DND-41 (cell line): ENCODE measurements at places on chromosomes 6 and 20.
A peak's percentile ranks its signal among the peaks of the same experiment; 100 is the strongest.

DNA sequence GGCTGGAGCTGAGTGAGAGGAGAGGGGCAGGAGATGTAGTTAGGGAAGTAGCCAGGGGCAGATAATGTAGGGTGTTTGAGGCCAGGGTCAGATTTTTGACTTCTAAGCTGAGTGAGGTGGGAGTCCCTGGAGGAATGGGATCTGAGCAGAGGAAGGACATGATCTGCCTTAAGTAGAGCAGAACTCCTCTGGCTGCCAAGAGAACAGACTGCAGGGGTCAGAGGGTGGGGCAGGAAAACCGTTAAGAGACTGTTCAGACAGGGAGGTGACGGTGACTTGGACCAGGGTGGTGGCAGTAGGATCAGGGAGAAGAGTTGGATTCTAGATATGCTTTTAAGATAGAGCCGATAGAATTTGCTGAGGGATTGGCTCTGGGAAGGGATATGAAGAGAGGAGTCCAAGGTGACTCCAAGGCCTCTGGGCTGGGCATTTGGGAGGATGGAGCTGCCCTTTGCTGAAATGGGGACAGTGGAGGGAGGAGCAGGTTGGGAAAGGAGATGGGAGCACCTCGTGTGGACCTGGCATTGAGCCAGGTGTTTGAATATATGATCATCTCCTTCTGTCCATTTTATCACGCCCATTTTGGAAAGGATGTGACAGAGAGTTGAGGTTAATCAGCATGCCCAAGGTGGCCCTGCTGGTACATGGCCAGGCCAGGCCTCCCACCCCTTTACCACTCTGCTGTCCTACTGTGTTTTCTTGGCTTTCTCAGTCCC is 18.8 kb downstream of the EYA2 start:
- H3K27ac ChIP-seq = no peak overlapping the region
- no peak overlapping the region for H3K4me3 ChIP-seq
- no peaks in the 10 kb centered on the region for H3K4me1 ChIP-seq
- H3K36me3 ChIP-seq = no peaks in the 10 kb centered on the region
- no peaks in the 10 kb centered on the region for H3K27me3 ChIP-seq
- DNase-seq = no peak

DNA sequence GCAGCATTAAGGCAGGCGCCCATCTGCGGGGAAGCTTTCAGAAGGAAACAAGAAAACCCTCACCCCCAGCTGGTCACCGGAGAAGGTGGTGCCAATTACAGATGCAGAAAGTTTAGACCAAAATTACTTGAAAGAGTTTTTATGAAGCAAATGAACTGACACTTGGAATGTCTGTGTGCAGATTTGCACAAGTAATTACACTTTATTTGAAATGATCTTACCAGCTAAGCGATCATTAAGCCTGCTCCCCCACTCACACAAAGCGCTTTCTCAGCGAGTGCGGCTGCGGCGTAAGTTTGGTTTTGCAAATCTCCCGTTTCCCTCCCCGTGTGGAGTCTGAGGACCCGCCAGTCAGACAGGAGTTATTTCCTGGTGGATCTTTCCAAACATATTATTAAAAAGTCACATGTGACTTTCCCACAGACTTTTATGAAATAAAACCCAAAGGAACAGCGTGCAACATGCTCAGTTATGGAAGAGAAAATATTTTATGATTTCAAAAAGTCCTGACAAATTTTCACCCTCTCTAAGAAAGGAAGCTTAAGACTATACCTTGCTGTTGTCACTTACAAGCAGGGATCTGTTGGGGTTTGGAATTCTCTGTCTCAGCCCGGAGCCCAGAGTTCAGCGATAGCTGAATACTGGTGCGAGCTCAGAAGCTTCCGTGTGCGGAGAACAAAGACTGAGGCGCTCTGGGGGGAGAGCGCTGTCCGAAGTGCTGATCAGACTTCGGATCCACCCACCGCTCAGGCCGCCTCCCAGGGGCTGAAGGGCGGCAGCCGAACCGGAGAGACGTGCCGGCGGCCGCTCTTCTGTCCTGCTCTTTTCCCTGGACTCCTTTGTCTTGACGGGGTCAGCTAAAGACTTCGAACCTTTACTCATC is 2.7 kb upstream of the MYT1 start:
- peaks cover 5% of the 10 kb centered on the region for H3K27me3 ChIP-seq
- no peak overlapping the region for H3K4me3 ChIP-seq
- peak; percentile 43 for DNase-seq
- no peaks in the 10 kb centered on the region for H3K4me1 ChIP-seq

DNA sequence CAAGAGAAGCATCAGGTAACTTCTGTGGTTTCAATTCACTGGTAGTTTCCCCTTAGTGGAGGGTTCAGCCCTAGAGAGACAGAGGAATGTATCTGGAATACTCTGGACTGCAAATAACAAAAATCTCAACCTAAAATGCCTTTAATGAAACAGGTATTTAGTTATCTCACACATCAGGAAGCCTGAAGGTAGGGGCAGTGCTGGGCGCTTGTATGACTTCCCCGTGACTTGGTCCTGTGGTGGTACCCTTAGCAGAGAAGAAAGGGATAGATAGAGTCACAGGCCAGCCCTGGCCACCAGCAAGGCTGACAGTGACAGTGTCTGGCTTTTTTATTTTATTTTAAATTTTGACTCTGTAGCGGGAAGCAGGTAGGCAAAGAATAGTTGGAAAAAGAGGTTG is 14.9 kb downstream of the LRRC1 start:
- peaks cover 4% of the 10 kb centered on the region; the same call in 1 of the 2 replicates for H3K36me3 ChIP-seq
- H3K27me3 ChIP-seq = no peaks in the 10 kb centered on the region
- no peak overlapping the region for H3K4me3 ChIP-seq
- peaks cover 13% of the 10 kb centered on the region for H3K4me1 ChIP-seq
- no peak for DNase-seq
- no peak overlapping the region for H3K27ac ChIP-seq

- no peaks in the 10 kb centered on the region for H3K4me1 ChIP-seq
- no peaks in the 10 kb centered on the region for H3K36me3 ChIP-seq
- H3K4me3 ChIP-seq = no peak overlapping the region
- DNase-seq = peak; percentile 33
Measured at GRCh38 chr20:58131551-58132142, 96.8 kb downstream of the ANKRD60 start.

GRCh38 chr6:136608991-136609390 is 58.8 kb upstream of the MAP7 start:
- no peaks in the 10 kb centered on the region for H3K4me1 ChIP-seq
- H3K4me3 ChIP-seq = no peak overlapping the region
- peaks cover 3% of the 10 kb centered on the region for H3K27me3 ChIP-seq
- H3K27ac ChIP-seq = no peak overlapping the region
- DNase-seq = no peak
- no peaks in the 10 kb centered on the region for H3K36me3 ChIP-seq

GRCh38 chr20:8020314-8021079 is 936 bp upstream of the TMX4 start:
- H3K4me1 ChIP-seq = peaks cover 35% of the 10 kb centered on the region
- H3K27ac ChIP-seq = peak overlapping the region; percentile 81; the same call in 1 of the 2 replicates
- peak overlapping the region; percentile 72 for H3K4me3 ChIP-seq
- peak; percentile 49 for DNase-seq
- H3K36me3 ChIP-seq = no peaks in the 10 kb centered on the region
- no peaks in the 10 kb centered on the region for H3K27me3 ChIP-seq

DNA sequence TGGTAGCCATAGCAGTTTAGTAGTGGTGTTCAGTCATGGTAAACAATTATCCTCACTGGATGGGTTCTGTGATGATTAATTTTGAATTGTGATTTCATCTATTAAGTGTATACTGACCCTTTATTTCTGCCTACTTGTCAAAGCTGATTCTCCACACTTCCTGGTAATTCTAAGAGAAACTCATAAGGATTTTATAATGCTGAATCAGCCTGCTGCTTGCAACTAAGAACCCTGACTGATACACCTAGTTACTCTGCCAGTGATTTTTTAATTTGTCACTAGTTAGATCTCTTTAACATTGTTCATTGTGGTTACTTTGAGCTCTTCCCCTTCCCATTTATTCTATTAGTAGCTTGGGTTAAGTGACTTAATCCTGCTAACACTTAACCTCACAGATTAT is 8.6 kb downstream of the CDC40 start:
- no peak overlapping the region for H3K27ac ChIP-seq
- no peaks in the 10 kb centered on the region for H3K27me3 ChIP-seq
- DNase-seq = no peak
- peaks cover 15% of the 10 kb centered on the region; the same call in 1 of the 2 replicates for H3K4me1 ChIP-seq
- no peak overlapping the region for H3K4me3 ChIP-seq

DNA sequence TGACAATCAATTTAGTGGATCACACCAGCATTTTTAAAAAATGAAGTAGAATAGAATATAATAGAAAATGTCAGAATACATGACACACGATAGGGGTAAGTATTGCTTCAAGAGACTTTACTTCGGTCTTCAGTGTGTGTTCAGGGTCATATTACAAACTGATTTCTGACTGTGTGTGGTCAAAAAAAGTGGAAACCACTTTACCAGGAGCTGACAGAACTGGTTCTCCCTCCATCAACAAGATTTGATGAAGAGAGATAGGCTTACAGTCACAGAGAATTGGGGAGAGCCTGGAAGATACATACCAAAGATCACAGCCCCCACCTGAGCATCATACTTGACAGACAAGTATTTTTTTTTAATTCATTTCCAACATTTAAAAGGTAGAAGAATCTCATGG is 21.7 kb downstream of the ARMC2 start:
- no peaks in the 10 kb centered on the region for H3K4me1 ChIP-seq
- no peaks in the 10 kb centered on the region for H3K36me3 ChIP-seq
- H3K4me3 ChIP-seq = no peak overlapping the region
- no peak for DNase-seq
- H3K27me3 ChIP-seq = no peaks in the 10 kb centered on the region
- no peak overlapping the region for H3K27ac ChIP-seq

- H3K4me3 ChIP-seq = no peak overlapping the region
- no peak for DNase-seq
- H3K27ac ChIP-seq = no peak overlapping the region
- H3K4me1 ChIP-seq = peaks cover 7% of the 10 kb centered on the region; the same call in 1 of the 2 replicates
- no peaks in the 10 kb centered on the region for H3K36me3 ChIP-seq
Measured at GRCh38 chr6:45630314-45630713, 252.6 kb upstream of the SUPT3H start.

- H3K27me3 ChIP-seq = no peaks in the 10 kb centered on the region
- H3K4me1 ChIP-seq = peaks cover 20% of the 10 kb centered on the region
- no peaks in the 10 kb centered on the region; the same call in 1 of the 2 replicates for H3K36me3 ChIP-seq
- H3K27ac ChIP-seq = no peak overlapping the region
- H3K4me3 ChIP-seq = no peak overlapping the region
Measured at GRCh38 chr20:25061821-25062530, 4.0 kb upstream of the ACSS1 start.

GRCh38 chr20:58706975-58707681 is 14.5 kb downstream of the NPEPL1 start:
- no peak overlapping the region for H3K4me3 ChIP-seq
- no peaks in the 10 kb centered on the region for H3K4me1 ChIP-seq
- DNase-seq = no peak
- H3K36me3 ChIP-seq = peaks cover 48% of the 10 kb centered on the region

DNA sequence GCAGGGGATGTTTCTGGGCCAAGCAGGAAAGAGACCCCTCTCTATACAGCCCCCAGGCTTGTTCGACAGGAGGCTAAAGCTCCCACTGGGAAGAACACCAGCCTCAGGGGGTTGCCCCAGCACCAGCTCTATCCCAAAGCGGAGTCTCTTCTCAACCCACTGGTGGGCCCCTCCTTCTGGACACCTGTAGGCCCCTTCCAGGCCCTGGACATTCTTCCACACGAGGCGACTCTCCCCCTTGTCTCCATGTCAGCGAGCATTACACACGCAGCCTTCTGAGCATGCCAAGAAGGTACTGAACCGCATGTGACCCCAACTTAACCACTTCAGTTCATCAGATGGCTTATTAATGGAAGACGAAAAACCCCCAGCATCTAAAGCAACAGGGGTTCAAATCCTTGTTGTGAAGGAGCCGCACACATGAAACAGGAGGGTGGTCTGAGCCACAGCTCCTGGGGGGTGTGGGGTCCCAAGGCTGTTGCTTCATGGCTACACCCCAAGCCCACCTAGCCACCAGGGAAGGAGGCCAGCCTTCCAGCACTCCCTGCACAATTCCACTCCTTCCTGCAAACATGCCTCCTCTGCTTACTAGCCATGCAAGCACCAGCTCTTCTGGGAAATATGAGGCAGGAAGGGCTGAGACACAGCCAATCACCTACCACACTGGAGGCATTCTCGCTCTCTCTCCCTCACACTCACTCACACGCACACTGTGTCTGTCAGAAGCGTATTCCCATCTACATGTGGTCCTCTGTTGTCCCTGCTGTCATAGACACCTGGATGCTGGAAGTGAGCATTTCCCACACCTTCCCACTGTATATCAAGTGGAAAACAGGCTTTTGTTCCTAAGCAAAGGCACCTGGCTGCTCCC is 104.5 kb downstream of the NOL4L start:
- no peak for DNase-seq
- peaks cover 35% of the 10 kb centered on the region for H3K4me1 ChIP-seq
- H3K4me3 ChIP-seq = no peak overlapping the region
- peak overlapping the region; percentile 17 for H3K27ac ChIP-seq

GRCh38 chr6:23890543-23891227 is 235.3 kb upstream of the NRSN1 start:
- H3K4me3 ChIP-seq = no peak overlapping the region
- peaks cover 2% of the 10 kb centered on the region for H3K27me3 ChIP-seq
- no peak for DNase-seq
- H3K4me1 ChIP-seq = no peaks in the 10 kb centered on the region
- no peaks in the 10 kb centered on the region for H3K36me3 ChIP-seq
- no peak overlapping the region for H3K27ac ChIP-seq

GRCh38 chr6:38234934-38235682 is 404.6 kb downstream of the BTBD9 start:
- no peak overlapping the region for H3K4me3 ChIP-seq
- H3K4me1 ChIP-seq = no peaks in the 10 kb centered on the region
- DNase-seq = no peak
- no peak overlapping the region for H3K27ac ChIP-seq
- no peaks in the 10 kb centered on the region for H3K27me3 ChIP-seq

DNA sequence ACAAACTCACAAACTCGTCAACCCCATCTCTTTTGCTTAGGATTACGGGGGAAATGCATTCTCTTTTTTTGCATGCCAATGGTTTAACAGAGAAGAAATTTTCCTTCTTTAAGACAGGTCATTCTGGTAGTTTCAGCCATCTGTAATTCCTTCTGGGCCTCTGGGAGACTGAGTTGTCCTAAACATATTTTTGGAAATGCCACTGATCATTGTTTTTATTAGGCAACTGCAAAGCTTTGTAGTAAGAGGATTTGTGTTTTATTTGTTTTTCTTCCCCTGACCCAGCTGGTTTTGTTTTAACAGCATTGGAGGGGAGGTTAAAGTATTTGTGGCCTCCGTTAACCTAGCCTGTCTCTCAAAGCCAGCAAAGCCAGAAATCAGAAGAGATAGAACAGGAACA is 73.1 kb upstream of the ISM1 start:
- no peaks in the 10 kb centered on the region for H3K27me3 ChIP-seq
- no peaks in the 10 kb centered on the region for H3K36me3 ChIP-seq
- no peaks in the 10 kb centered on the region for H3K4me1 ChIP-seq
- no peak for DNase-seq
